ENCODE measurements at places on chromosomes 1 and 21.

GRCh38 chr21:33033094-33033951, 7.6 kb downstream of the OLIG2 start:
- no peak for DNase-seq

DNA sequence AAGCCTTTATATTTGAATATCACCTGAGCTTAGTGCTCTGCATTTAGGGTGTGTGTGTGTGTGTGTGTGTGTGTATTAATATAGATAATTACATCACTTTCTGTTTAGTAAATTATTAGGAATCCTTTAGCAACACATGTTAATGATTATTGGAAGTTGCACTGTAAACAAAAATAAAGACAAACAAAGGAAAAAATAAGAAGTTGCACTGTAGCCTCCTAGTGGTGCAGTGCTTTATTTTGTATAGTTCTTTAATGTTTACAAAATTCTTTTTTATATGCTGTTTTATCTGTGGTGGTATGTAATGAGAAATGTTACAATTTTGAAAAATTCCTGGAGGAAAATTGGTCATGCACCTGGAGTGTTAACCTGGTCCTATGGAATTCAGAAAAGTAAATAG, 69.2 kb downstream of the UBE4B start:
- DNase-seq, result no peak

GRCh38 chr1:228154021-228154669, 4.4 kb downstream of the GJC2 start:
- no peak for DNase-seq

DNA sequence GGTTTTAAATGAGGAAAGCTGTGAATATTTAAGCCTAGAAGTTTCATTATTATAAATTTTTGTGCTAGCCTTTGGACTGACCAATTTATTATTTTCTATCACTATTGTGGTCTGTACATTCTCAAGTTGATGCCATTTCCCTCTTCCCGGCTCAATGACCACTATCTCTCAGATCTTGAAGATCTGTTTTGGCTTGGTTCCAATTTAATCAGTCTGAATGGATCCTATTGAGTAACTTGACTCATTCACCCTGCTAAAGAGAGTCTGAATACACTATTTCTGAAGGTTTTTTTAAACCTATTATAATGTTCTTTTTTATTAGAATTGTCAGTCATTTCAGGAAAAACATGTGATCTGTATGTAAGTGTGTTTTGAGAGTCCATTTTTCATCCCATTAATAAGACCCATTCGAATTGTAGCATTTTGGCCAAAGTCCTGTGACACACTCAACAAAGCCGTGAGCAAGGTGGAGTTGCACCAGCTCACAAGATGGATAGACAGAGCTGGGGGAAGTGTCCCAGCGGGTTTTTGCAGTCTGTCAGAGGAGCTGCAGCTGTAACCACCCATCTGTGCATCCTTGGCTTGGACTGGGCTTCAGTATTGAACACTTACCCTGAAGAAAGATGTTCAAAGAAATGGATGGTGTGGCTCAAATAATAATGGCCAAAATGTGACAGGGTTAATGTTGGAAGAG, 145.6 kb downstream of the NFIA start:
- no peak for DNase-seq

DNA sequence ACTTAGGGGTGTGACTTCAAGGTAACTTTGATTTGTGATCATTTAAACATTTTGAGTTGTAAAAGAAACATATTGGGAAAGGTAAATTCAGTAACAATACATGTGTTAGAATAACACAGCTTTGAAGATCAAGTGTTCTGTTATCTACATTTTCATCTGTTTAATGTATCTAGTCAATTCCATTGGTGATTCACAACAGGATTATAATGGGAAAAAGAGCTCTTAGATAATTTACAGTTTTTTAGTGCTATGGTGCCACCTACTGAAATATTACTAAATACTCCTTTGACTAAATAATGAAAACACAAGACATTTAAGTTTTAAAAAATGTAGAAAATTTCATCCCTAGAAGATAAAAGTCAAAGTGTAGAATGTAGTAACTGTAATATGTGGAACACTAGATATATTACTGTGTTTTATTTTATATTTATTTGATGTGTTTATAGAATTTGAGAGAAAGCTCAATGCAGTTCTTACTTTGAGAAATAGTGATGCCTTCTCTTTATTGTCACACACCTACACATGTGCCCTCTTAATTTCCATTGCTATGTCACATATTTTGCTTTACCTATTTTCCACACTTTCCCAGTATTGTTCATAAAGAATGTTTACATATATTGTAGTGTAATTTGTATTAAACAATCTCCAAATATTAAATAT, 47.4 kb downstream of the PTPRC start:
- DNase-seq, result no peak
